ENCODE measurements at places on chromosomes 16 and 17. TPM values are rescaled to one million over a fixed set of nuclear protein-coding genes. Genes with fewer than 3 reads are reported as not detected.

FXR2 gene
- total RNA-seq = 52.0 TPM

GRCh38 chr16:19746561-19746960 lies 28.5 kb downstream of the IQCK start:
- DNase-seq = no peak

GRCh38 chr17:33127706-33128105 lies 136.1 kb downstream of the SPACA3 start:
- DNase-seq = no peak

DNA sequence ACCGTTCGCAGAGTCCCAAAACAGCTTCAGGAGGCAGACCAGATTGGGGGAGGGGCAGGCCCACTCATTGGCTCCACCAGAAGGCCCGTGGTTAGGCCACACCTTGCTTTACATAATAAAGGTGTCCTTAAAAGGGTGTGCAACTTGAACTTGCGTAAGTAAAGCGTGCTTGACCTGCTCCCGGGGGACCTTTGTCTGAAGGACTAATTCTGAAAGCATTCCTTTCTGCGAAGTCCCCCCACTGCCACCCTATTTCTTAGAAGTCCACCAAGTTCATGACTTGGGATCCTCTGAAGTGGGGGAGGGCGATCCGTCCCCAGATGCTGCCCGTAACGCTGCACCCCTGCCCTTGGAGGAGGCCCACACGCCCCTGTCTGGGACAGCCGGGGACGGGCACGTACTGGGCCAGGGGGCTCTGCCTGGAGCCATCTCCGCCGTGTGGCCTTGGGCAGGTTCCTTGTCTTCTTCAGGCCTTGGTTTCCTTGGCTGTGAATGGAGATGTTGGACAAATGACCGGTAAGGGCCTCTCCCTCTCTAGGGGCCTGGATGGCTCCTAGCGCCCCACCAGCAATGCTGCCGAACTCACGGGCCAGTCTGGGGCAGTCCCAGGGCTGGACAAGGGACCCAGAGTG lies 823 bp upstream of the ZNF469 start:
- peak; percentile 86 for DNase-seq

DNA sequence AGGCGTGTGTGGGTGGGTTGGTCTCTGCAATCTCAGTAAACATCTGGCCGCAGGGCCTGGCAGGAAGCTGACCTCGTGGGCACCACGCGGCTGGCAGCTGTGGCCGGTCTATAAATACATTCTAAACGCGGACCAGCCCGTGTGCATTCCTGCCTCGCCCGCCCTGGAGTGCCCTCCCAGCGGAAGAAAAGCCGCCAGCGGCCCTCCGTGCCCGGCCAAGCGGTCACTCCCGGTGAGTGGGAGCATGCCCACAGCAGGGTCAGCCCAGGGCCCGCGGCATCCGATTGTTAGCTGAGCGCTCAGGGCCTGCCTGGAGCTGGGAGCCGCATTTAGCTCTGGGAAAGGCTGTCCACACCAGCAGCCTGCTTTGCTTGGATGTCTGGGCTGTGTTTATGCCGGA lies 10.3 kb downstream of the ZNF469 start:
- no peak for DNase-seq

- no peak for DNase-seq
These were observed 21.1 kb upstream of the TAC4 start for GRCh38 chr17:49869038-49869374.

DNA sequence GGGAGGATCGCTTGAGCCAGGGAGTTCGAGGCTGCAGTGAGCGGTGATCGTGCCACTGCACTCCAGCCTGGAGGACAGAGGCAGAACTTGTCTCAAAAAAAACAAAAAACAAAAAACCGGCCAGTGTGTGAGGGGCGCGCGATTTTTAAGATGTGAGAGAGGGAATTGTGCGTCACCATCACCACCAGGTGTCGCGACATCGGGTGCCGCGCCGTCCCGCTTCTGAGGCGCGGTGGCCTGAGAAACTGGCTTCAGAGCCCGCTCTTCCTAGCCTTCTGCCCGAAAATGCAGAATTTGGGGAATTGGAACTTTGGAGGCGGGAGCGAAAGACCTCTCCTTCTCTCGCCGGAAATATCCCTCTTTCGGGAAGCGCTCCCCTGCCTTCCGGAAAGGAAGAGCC lies 524.8 kb downstream of the KCNJ18 start:
- DNase-seq = peak; percentile 24

ZNF469 gene
- total RNA-seq = 0.28 TPM

DNA sequence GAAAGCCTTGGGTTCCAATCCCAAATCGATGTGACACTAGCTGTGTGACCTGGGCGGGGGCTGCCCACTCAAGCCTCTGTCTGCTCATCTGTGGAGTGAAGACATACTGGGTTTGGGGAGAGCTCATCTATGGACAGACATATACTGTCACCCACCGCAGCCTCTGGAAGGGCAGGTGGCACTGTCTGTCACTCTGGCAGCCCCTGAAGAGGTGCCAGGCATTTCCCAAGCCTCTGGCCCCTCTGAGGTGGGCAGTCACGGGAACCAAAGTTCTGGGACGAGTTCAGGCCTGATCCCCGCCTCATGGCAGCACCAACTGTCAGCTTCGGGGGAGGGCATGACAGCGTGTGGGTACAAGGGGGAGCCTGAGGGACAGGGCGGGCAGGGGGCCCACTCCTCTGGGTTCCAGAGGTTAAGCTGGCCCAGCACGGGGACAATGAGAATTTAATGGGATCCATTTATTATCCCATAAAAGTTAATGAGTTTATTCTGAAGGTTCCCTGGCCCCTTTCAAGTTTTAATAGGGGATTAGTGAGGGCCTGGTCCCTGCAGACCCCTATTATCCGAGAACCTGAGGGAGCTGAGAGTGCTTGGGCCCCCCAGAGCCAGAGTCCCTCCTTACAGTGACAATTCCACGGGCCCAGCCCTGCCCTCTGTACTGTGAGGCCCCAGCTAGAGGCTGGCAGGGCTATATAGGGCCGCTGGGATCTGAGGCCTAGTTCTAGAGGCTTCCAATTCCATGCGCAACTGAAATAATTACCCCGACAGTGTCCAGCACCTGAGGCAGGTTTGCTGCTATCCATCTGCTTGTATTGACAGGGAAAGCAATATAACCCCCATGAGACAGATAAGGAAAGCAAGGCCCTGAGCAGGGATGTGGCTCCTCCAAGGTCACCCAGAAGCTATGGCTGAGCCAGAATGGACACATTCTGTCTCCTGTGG lies 18.8 kb downstream of the SEZ6 start:
- DNase-seq = no peak

DNA sequence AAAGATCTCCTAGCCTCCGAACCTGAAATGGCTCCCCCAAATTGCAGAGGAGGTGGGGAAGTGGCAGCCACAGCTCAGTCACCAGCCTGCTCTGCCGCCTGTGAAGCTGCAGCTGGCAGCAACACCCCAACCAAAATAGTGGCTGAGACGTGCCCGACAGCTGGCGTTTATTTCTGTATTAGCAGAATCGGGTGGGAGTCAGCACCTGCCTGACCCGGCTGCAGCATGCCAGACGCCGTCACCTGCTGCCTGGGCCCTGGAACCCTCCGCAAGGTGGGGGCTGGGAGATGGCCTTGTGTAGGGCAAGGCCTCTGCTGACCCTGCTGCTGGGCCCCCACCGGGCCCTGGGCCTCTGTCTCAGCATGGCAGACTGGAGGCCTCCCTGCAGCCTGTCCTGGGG lies 17.5 kb upstream of the PABPN1L start:
- DNase-seq = no peak

- DNase-seq = no peak
These were observed 62.1 kb downstream of the ABHD15 start for GRCh38 chr17:29504711-29505110.

NPIPA2 gene
- 0.94 TPM for total RNA-seq

NAGLU gene
- total RNA-seq = 36.9 TPM

DNA sequence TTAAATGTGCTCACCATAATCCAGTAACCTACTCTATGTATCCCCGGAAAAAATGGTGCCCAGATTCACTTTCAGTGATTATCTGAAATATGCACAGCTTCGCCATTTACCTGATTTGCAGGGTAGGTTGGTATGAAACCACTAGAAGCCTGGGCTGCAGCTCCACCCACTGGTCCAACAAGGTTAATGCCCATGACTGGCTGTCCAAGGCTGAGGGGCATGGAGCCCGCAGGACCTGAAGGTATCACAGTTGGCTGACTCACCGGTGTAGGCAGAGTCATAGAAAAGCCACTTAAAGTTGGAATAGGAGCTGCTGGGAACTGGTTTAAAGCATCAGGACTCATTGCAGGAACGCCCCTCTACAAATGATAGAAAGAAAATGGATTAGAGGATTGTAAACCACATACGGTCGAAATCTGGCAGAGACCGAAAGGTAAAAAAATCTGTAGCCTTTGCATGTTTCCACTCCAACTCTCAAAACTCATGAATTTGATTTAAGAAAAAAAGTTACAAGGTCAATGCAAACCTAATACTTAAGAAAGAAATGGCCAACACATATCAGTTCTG lies 38.6 kb downstream of the SYNRG start:
- peak; percentile 81 for DNase-seq

DNA sequence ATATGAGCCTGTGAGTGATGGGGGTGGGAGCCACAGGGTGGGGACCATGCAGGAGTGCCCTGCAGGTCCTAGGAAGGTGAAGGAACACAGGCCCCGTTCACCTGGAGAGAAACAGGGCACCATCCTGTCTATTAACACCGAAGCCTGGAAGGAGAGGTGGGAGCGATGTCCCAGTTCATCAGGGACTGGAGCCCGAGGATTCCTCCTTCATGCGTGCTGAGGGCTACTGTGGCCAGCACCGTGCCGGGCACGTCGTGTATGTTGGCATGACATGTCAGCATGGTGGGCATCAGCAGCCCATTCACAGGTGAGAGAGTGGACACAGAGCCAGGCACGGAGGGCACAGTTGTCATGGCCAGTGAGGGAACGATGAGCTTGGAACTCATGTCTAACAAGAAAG lies 1.4 kb downstream of the WFIKKN2 start:
- DNase-seq = no peak

GRCh38 chr16:50360033-50360778 lies 8.6 kb downstream of the BRD7 start:
- no peak for DNase-seq

DNA sequence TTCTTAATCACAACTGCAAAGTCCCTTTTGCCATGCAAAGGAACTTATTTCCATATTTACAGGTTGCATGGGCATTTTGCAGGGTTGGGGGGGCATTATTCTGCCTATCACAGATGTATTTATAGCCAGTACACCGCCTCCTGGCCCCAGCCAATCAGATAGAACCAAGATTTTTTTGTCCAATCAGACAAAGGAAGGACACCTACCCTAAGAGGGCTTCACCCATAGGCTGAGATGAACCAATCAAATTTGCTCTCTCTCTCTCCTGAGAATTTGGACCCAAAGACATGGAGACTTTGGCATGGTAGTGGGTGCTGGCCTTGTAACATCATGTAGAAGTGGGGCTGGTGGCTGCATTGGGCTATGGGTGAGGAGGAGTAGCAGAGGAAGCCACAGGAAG lies 3.9 kb upstream of the KCNG4 start:
- peak; percentile 48 for DNase-seq

DNA sequence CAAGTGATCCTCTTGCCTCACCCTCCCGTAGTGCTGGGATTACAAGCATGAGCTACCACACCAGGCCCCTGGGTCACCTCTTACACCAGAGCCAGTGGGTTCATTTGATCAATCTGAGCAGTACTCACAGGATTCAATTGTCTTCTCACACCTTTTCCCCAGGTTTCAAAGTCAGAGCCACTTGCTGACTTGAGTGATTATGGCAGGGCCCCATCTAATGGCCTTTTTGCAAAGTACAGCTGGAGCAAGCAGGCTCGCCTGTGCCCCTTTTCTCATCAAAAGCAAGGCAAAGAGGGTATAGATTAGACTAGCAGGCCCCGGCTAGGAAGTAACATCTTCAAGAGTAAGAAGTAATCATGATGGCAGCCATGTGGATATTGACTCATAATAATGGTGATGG lies 114.8 kb upstream of the NOL11 start:
- peak; percentile 80 for DNase-seq

GRCh38 chr17:78458091-78458490 lies 79.6 kb downstream of the PGS1 start:
- DNase-seq = no peak

DNA sequence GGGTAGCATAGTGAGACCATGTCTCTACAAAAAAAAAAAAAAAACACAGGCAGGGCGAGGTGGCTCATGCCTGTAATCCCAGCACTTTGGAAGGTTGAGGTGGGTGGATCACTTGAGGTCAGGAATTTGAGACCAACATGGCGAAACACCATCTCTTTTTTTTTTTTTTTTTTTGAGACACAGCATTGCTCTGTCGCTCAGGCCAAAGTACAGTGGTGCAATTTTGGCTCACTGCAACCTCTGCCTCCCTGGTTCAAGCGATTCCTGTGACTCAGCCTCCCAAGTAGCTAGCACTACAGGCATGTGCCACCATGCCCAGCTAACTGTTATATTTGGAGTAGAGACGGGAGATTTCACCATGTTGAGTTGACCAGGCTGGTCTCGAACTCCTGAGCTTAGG lies 5.1 kb downstream of the RAMP2 start:
- DNase-seq = no peak

FADS6 gene
- not detected for total RNA-seq

KRT33A gene
- total RNA-seq = not detected

DNA sequence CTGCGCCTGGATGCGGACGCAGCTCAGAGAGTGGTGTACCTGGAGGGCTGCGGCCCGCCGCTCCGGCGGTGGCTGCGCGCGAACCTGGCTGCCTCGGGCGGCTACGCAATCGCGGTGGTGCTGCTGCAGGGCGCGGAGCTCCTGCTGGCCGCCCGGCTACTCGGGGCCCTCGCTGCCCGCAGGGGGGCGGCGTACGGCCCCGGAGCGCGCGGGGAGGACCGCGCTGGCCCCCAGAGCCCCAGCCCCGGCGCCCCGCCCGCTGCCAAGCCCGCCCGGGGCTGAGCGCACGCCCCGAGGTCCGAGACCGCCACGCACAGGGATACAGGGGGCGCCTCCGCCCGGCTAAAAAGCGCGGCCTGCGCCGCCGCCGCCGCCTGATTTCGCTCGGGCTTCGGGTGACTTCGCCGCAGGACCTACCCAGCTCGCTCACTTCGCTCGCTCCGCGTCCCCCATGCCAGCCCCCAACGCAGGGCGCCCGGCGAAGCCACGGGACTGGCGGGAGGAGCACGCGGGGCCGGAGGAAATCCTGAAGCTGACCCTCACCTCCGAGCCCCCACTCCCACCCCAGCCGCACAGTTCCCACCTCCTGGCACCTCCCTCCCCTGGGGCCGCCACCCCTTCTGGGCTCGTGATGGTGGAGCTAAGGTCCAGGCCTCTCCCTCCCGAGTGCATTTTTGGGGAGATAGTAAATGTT lies 8.2 kb downstream of the PDE6G start:
- peak; percentile 81 for DNase-seq

ATP2A3 gene
- 5.7 TPM for total RNA-seq

All from H7 (cell line).